ENCODE measurements at places on chromosomes 7 and 10. TPM values are rescaled to one million over a fixed set of nuclear protein-coding genes. Genes with fewer than 3 reads are reported as not detected.

The ITIH2 gene
- 598 TPM for total RNA-seq

The TBL2 gene
- total RNA-seq: 16.5 TPM

The TAC1 gene
- not detected for total RNA-seq

The GPR22 gene
- not detected for total RNA-seq

The OR2A42 gene
- total RNA-seq: not detected

The GPC2 gene
- 0.33 TPM for total RNA-seq

The LRIT1 gene
- total RNA-seq: not detected

The LRGUK gene
- total RNA-seq: 0.09 TPM

The LOXL4 gene
- 18.5 TPM for total RNA-seq

The SCART1 gene
- 1.0 TPM for total RNA-seq

The SFRP4 gene
- under 0.01 TPM for total RNA-seq

The NPSR1 gene
- total RNA-seq: not detected

The ACTL6B gene
- total RNA-seq: not detected

The PLXDC2 gene
- 3.1 TPM for total RNA-seq

The NODAL gene
- not detected for total RNA-seq

The PKD1L1 gene
- total RNA-seq: 0.09 TPM

The LDB3 gene
- total RNA-seq: 0.09 TPM

The PTPN20 gene
- 1.0 TPM for total RNA-seq

The ACTR3C gene
- total RNA-seq: 3.0 TPM

The ALKBH4 gene
- total RNA-seq: 6.9 TPM

The MDH2 gene
- 33.6 TPM for total RNA-seq

The OR13A1 gene
- total RNA-seq: 0.05 TPM

The GPER1 gene
- 2.9 TPM for total RNA-seq

The ZNF804B gene
- total RNA-seq: not detected

The PRSS37 gene
- total RNA-seq: not detected

The COL1A2 gene
- 86.2 TPM for total RNA-seq

The CLRN3 gene
- 0.33 TPM for total RNA-seq

The POLR2J3 gene
- total RNA-seq: 27.7 TPM

The AOC1 gene
- 0.08 TPM for total RNA-seq

The CARD11 gene
- 1.2 TPM for total RNA-seq

The DMBT1 gene
- not detected for total RNA-seq

Data from liver (tissue), 10 donors.